ENCODE measurements at places on chromosomes 7 and 10.

- no peak for DNase-seq
These were observed 33.2 kb downstream of the DRGX start for GRCh38 chr10:49362596-49363260.

- DNase-seq, result no peak
These were observed 384 bp downstream of the DCLRE1C start for GRCh38 chr10:14953424-14954000.

DNA sequence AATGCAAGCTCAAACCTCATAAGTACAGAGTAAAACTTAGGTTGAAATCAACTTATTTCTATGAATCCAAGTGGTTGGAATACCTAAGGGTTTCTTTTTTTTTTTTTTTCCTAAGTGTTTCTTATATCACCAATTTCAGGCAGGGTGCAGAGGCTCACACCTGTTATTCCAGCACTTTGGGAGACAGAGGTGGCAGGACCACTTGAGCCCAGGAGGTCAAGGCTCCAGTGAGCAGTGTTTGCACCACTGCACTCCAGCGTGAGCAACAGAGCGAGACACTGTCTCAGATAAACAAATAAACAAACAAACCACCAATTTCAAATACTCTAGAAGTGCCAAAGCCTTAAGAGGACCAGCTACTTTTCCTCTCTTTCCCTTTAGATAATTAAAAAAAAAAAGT, 39.2 kb upstream of the SPOCK2 start:
- DNase-seq, result no peak

- no peak for DNase-seq
These were observed 96.6 kb upstream of the GPR26 start for GRCh38 chr10:123569436-123570035.

- DNase-seq, result no peak
These were observed 21.7 kb downstream of the TRIM24 start for GRCh38 chr7:138481447-138482380.
